ENCODE measurements at places on chromosomes 12 and 14.

DNA sequence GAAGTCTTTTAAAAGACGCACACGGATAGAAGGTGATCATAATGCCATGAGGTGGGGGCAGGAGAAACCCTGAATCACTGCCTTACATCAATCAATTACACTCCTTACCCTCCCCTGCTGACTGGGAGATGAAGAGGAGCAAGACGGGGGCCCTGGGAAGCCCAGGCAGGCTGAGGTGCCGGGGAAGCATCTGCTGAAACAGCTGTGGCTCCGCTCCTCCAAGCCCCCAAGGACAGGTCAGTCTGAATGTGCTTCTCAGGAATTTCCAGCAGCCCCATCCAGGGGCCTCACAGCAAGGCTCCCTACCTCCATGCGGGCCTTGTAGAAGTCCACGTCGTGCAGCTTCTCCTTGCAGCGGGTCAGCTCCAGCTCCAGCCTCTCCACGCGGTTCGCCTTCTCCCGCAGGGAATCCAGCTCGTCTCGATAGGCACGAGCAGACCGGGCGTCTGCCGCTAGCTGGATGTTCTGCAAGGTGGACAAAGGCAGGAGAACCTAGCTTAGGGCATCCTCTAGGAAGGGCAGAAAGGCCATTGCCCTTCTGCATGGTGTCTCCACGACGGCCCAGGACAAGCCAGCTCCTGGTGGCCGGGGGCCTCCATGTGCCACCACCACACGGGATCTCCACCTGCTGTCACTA lies 79.8 kb downstream of the CCDC88C start:
- DNase-seq = no peak

- no peak for DNase-seq
Measured at GRCh38 chr12:8664228-8664913, 1.7 kb upstream of the MFAP5 start.

GRCh38 chr12:3262470-3262869 lies 185.3 kb downstream of the TSPAN9 start:
- DNase-seq = no peak

GRCh38 chr14:53048631-53049030 lies 97.8 kb upstream of the FERMT2 start:
- DNase-seq = no peak

DNA sequence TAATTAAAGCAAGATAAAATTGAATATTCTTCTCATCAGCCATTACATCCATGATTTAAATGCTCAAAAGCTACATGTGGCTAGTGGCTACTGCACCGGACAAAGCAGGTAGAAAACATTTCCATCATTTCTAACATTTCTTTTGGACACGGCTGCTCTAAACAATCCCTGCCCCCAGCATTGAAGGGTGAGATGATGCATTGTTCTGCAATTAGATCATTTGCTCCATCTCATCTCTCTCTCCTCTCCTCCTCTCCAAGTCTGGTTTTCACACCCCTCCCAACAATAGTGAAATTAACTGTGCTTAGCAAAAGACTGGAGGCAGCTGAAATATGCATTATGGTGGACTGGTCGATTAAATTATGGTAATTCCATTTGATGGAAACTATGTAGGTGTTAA lies 288.5 kb downstream of the KSR2 start:
- DNase-seq = no peak

DNA sequence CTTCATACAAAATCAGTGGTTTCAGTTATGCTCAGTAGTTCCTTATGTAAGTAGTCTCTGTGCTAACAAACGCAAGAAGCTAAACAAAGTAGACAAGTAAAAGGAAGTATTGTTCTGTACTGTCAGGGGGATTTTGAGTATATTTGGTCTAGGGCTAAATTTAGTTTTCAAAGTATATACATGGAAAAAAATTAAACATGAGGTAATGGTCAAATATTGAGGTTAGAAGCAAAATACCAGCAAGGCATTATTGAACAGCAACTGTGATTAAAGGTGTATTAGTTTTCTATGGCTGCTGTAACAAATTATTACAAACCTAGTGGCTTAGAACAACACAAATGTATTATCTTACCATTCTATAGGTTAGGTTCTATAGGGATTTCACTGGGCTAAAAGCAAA lies 18.8 kb downstream of the GNG2 start:
- DNase-seq = no peak

DNA sequence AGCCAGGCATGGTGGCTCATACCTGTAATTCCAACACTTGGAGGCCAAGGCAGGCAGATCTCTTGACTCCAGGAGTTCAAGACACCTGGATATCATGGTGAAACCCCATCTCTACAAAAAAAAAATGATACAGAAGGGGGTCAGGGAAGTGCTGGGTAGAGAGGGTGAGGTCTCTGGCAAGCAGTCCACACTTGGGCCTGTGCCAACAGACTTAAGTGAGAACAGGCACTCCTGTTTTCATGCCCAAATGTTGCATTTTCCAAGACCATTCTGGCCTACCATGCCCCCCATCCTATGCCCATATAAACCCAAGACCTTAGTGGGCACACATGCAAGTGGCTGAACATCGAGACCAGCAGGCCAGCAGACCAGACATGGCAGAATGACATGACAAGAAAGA lies 16.0 kb upstream of the CMAS start:
- no peak for DNase-seq

- no peak for DNase-seq
Measured at GRCh38 chr12:52444647-52445595, 7.0 kb downstream of the KRT6B start.

DNA sequence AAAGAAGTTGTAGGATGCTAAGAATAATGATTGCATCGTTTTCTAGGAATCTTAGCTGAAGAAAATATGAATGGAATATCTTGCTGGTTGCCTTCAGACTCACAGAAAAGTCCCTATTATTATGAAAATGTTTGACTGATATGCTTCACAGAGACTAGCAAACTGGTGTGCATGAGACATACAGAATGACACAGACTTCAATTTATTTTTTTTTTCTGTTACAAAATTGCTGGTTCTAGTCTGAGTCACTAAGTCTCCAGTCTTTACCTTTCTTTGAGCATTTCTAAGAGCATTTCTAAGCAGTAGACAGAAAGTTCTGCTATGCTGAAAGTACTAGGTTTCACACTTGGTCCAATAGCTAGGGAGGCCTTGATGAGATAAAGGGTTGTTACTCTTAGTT lies 377.6 kb upstream of the ATP2B1 start:
- no peak for DNase-seq

GRCh38 chr12:118052324-118053070 lies 8.5 kb downstream of the WSB2 start:
- no peak for DNase-seq

DNA sequence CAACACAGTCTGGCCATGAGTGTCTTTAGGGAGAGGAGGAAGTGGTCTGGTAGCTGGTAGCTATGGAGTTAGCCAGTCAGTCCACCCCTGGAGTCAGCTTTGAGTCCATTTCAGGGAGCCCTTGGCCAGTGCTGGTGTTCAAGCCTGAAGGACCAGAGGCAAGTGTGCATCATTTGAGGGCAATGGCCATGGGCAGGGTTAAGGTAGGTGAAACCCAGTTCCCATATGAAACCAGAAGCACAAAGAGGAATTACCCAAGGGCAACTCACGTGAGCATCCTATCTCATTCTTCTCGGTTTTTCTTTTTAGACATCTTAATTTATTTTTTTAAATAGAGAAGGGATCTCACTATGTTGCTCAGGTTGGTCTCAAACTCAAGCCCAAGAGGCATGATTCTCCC lies 61.3 kb upstream of the ACTN1 start:
- no peak for DNase-seq

DNA sequence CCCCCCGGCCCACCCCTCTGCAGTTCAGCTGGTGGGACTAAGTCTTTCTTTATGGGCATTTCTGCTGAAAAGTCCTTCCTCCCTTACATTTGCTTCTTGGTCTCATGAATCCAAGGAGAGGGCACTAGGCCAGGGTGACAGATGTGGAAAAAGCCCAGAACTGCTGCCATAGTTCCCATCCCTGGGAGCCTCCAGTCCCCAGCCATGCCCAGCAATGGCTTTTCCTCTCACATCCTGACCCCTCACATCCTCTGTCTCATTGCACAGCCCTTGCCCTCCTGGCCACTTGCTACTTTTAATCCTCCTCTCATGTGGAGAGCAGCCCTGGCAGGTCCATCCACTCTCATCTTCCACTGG lies 122.5 kb downstream of the ZFP36L1 start:
- DNase-seq = no peak

DNA sequence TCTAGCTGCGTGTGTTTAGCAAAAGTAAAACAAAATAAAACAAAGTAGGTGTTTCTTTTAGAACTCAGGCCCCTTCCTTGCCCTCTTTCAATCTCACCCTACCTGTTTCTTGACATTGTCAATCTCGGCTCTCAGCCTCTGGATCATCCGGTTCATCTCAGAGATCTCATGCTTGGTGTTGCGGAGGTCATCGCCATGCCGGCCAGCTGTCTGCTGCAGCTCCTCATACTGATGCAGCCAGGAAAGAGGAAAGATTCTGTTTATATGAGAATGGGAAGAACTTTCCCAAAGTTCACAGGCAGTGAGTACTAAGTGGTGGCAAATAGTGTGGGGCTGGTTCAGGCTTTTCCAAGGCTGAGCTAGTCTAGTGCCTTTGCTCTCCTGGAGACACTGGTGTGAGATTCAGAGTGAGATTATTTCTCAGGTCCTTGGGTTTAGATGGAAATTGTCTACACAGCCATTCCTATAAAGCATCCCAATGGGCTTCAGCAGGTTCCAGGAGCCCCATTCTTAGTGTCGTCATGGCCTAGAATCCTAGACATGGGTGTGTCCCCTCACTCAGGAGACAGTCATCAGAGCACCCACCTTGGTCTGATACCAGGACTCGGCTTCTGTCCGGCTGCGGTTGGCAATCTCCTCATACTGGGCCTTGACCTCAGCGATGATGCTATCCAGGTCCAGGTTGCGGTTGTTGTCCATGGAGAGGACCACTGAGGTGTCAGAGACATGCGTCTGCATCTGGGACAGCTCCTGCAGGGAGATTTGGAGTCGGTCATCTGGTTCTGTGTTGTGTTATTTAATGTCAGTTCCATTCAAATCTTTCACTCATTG lies 3.0 kb downstream of the KRT5 start:
- no peak for DNase-seq

GRCh38 chr14:105738638-105739037 lies 212.3 kb downstream of the TMEM121 start:
- no peak for DNase-seq

DNA sequence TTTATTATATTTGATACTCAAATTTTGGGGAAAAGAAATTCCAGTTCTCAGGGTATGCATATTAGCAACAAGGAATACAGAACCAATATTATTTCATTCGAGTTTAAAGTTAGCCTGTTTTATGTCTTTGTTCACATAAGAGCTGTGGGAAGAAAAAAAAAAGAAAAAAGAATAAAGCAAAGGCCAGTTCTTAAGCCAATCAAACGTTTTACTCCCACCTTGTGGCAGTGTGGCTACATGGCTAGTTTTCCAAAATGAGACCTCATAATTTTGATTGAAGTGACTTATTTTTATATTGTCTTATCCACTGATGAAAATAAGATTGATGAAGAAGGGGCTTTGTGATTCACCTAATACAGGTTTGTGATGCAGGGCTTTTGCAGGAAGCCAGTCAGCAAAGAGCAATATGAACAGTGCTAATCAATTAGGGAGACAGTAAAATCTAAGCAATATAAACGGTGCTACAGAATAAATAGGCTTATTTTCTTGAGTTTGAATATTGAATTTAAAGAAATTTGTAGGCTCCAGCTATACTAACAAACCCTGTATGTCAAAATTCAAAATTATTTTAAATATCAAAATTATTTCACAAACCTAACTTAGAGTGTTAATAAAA lies 624.1 kb upstream of the FOXG1 start:
- peak; percentile 64 for DNase-seq

DNA sequence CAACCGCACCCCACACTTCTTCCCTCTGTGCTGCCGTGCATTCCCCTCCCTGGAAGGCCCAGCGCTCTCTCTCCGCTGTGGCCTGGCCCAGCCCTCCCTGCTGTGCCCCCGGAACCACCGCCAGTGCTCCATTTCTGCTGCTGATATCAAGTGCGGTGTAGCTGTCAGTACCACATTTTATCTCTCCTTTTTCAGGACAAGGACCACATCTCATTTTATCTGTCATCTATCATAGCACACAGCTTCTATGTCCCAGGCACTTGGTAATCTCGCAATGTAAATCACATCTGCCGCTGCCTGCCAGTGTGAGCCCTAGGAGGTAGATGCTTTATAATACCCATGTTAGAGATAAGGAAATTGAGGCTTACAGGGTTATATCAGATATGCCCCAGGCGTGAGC lies 18.3 kb downstream of the IL31 start:
- DNase-seq = peak; percentile 89

DNA sequence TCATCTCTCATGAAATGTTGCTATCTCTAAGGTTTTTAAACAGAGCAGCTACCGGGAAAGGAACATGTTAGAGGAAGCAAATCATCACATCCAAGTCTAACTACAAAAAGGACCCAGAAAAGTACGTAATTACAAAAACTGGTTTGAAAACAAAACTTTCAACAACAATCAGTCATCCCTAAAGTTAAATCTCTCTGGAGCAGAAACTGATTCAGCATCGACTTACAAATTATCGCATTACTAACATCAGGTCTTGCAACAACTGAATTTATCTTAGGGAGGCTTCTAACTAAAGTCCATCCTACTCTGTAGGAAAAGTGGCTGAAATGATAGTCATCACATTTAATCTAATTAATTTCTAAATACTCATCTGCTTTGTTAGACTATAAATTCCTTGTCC lies 137.0 kb downstream of the MED13L start:
- DNase-seq = no peak

DNA sequence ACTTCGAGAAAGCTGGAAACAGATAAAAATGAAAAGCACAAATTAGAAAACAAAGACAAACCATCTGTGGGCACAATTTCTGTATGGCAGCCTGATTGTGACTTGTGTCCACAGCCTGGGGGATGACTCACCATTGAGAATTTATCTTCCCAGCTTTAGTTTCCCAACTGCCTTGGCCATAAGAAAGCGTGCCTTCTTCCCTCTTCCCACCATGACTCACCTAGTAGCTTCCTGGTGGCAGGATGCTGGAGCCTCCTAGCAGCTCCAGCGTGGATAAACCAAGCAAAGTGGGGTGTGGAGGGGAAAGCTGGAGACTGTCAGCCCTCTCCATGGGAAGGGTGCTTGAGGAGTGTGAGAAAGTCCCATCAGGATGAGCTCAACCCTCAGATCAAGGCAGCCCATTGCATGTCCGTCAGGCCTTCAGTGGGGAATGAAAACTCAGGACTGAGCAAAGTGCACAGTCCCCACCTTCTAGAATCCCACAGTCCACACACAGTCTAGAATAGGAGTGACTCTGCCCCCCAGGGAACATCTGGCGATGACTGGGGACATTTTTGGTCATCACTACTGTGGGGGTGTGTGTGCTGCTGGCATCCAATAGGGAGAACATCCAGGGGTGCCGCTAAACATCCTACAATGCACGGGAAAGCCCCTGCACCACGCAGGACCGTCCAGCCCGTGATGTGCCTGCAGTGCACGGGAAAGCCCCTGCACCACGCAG lies 22.4 kb upstream of the SERPINA6 start:
- DNase-seq = no peak

Measured in OCI-M1 (cell line).